ENCODE measurements at places on chromosomes 12 and 14.

DNA sequence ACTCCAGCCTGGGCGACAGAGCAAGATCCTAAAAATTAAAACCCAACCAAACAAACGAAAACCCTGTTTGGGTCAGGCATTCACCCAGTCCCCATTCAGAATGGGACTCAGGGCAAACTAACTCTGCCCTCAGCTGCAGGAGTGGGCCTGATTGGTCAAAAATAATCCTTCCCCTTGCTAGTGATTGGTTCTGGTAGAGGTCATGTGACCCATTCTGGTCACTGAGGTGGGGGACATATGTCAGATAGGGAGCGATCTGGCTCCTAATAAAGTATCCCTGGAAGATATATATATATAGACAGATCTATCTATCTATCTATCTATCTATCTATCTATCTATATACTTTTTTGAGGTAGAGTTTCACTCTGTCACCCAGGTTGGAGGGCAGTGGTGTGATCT is 29.5 kb upstream of the MED13L start:
- DNase-seq = no peak

DNA sequence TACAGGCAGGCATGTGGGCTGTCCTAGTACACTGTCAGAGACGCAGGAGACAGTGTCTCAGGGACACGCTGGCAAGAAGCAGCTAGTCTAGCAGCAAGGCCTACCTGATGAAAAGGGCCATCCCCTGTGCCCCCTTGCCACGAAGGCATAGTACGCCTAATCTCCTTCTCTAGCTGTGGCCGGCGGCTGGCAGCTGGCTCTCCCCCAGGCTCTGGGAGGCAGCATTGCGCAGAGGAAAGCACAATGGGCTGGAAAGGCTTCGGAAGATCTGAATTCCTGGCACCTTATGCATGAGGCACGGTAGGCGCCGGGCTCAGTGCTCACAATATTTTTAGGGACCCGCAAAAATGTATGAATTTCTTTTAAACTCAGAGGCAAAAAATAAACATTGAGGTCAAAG is 16.0 kb upstream of the PLEKHH1 start:
- DNase-seq = no peak

DNA sequence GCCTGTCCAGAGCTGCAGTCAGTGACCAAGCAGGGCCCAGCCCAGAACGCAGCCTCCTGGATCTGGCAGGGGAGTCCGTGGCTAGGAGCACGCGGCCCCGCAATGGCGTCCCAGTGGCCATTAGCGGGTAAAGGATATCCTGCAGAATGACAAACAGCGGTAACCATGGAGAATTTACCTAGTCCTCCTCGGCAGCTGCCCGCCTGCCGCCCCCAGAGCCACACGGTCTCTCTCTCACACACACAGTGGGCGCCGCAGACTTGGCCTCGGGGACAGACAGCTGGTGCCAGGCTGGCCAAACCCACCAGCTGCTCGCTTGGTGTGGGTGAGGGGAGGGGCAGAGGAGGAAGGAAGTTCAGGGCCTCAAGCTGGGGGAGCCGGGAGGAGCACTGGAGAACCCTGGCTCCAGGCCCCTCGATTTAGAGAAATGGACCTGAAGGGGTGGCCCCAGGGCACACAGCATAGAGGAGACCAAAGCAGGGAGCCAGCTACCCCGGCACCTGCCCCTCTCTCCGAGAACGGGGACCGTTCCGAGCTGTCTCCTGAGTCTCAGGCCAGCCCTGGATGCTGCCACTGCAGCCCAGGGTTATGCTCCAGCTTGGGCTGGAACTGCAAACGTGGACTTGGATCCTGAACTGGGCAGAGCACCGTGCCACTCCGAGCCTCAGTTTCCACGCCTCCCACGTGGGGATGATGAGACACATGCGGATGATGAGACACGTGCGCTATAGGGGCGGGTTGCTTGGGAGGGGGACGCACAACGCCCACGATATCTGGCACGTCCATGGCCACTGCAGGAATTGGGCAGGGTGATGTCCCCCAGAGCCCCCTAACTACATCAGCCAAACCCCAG is 3.4 kb downstream of the CDK2AP1 start:
- peak; percentile 66 for DNase-seq

GRCh38 chr12:13275241-13276085 is 78.9 kb downstream of the EMP1 start:
- no peak for DNase-seq

GRCh38 chr12:11650286-11651281 is 1.1 kb downstream of the ETV6 start:
- DNase-seq = no peak

DNA sequence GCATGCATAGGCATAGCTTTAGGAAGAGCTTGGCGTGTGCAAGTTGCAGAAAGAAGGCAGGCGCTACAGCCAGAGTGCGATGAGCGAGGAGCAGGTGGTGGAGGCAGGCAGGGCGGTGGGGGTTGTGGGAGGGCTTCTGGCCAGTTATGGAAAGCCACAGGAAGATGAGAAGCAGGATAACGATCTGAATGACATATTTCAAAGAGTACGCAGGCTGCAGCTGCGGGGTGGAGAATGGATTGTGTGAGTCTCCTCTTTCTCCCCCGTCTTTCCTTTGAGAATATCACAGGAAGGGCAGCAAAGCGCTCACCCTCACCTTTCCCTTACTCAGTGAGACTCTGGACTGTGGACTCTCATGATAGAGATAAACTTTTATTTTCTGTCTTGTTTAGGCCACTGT is 48.7 kb upstream of the PLXNC1 start:
- peak; percentile 72 for DNase-seq

DNA sequence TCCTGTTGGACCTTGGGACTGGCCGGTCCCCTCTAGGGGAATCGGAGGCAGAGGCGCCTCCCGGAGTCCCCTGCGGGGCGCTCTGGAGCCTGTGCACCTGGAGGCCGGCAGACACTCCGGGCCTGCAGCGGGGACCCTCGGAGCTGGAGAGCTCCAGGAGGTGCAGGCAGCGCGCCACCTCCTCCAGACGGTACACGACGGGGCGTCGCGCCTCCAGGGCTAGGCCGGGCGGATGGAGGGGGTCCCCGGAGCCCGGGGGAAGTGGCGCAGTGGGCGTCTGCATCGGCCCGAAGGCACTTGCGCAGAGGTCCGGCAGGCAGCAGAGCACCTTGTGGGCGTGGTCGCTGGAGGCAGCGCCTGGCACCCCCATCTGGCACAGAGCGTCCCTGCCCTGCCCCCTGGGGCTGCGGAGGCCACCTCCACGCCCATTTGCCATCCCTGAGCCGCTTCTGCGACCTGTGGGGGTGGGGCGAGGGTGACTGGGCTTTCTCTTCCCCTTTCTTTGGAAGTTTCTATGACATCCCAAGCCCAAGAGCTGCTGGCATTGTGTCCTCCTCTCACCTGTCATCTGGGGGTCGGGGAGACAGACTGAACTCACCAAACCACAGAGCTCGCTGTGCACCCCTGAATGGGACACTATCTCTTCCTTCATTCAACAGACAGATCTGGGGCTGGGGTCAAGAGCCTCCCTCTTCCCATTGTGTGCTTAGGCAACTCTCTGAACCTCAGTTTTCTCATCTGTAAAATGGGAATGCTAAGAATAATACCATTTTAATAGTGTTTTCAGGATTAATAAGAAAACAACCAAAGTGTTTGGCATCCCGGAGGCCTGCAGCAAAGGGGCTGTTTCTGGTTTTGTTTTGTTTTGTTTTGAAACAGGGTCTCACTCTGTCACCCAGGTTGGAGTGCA is 37.5 kb upstream of the CORO1C start:
- no peak for DNase-seq

GRCh38 chr12:45388545-45388944 is 172.7 kb downstream of the ANO6 start:
- peak; percentile 10 for DNase-seq

DNA sequence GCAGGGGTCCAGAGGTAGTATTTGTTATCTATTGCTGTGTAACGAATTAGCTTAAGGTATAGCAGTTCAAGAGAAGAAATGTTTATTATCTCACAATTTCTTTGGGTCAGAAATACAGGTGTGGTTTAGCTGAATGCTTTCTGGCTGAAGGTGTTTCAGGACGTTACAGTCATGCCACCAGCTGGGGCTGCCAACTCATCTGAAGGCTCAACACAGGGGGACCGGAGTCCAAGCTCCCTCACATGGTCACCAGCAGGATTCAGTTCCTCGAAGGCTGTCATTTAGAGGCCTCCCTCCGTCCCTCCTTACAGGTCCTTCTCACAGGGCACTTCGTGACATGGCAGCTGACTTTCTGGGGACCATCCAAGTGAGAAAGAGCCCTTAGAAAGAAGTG is 37.5 kb upstream of the SINHCAF start:
- DNase-seq = no peak

DNA sequence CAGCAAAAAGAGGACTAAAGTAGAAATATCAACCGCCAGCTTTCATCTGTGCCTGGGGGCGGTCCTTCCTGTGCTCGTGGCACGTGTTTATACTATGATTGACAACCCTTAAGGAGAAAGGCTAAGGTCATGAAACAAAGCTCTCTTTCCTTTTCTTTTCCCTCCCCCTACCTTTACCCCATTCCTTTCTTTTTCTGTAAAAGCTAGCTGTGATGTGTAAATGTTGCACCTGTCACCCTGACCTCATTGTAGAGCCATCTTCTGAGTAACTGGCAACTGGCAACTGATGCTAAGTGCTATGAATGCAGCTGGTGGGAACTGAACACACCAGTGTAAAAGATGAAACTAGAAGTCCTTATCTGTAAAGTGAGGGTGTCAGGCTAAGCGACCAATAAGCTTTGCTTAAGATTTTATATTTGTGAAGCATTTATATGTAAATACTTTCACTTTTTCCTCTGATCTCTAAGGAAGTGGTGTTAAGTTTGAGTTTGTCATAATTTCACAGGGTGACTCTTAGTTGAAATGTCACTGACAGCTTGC is 102.8 kb upstream of the BCAT1 start:
- DNase-seq = no peak

DNA sequence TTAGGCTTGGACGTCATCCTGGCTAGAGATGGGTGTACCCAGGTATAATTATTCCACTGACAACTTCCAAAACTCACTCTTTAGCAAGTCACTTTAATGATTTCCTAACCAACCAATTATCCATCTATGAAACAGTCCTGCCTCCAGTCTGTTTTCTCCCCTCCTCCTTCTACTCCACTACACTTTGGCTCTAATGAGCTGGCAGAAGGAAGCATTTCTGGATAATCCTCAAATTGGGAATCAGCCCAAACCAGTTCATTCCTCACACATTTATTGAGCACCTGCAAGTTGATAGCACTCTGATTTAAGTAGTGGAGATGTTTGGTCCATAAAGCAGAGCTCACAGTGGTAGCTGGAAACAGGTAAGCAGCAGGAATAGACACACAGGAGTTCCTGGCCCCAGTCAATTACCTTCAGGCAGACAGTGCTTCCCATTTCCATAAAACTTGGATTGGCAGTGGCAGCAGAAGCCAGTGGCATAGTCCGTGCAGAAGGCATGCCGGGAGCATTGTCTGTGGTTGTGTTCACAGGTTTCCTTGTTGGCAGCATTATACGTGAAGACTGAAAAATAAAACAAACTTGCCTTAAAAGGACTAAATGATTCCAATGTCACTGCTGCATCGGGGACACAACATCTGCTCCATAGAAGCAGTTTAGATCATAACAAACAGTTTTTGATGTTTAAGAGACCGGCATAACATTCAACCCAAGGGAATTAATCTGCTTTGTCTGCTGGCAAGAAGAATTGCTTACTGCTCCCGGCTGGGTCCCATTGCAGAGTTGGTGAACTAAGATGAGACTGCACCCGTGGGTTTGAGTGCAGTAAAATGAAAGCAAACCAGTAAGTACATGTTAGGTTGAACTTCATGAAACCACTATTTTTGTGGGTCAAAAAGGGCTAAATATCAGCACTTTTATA is 26.2 kb downstream of the NID2 start:
- peak; percentile 51 for DNase-seq

DNA sequence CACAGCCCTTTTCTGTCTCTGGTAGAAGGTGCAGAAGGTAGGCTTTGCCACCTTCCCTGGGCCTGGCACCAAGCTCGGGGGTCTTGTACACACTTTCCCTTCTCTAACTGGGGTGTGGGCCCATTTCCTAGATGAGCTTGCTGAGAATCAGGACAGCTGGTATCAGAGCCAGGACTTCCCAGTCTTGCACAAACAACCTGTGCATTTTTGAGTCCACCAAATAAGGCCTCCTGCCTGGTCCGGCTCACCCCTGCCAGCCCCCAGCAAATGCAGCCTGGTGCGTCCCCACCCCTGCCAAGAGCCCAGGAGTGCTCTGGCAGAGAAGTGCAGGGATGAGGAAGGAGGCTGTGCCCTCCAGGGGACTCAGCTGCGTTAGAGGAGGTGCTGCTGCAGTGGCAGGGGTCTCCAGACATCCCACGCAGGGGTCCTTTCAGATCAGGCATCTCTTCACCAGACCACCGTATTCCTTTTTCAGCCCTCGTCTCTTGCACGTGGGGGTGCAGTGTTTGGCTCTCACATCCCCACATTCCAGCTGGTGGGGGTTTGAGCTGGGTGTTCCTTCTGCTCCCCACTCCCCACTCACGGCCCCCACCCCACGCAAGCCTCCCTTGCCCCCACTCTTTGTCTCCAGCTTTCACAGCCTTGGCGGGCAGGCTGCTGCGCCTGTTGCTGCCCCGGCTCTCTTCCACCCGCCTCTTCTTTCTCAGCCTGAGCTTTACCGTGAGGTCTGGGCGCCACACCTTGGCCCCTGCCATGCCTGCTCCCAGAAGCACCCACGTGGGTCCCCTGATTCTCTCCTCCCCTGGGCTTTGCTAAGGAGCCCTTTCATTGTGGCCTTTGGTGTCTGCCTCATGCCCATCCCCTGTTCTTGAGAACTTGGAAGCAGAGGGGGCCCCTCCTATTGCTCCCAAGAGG is 32.3 kb downstream of the MEG3 start:
- DNase-seq = no peak

DNA sequence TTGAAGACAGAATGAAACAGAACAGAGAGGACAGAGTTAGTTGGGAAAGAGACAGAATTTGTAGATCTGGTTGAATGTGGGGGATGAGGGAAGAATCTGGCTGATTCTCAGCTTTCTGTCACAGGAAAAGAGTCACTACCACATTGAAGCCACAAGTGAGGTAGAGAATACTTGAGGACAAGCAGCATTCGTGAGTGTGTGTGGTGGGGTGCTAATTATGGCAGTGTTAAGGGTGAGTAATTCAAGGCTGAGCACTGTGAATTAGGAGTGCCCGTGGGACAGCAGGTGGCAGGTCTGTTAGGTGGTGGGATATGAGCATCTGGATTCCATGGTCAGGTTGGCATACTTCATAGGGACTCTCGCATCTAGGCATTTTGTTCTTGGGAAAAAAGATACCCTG is 347.4 kb upstream of the PRICKLE1 start:
- DNase-seq = no peak

DNA sequence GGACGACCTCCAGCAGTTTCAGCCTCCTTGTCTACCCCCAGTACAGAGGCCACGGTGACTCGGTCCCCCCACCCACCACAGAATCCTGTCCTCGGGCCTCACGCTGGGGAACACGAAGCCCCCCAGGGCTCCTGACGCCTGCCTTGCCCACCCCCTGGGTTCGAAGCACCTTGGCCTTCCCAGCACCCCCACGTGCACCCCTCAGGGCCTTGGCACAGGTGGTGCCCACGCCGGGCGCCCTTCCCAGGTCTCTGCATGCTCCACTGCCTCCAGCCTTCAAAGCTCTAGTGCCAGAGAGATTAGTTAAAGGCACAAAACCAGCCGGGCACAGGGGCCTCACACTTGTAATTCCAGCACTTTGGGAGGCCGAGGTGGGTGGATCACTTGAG is 61.8 kb downstream of the NOC4L start:
- no peak for DNase-seq

All from NCI-H446 (cell line).